ENCODE measurements at places on chromosomes 5 and 9.

DNA sequence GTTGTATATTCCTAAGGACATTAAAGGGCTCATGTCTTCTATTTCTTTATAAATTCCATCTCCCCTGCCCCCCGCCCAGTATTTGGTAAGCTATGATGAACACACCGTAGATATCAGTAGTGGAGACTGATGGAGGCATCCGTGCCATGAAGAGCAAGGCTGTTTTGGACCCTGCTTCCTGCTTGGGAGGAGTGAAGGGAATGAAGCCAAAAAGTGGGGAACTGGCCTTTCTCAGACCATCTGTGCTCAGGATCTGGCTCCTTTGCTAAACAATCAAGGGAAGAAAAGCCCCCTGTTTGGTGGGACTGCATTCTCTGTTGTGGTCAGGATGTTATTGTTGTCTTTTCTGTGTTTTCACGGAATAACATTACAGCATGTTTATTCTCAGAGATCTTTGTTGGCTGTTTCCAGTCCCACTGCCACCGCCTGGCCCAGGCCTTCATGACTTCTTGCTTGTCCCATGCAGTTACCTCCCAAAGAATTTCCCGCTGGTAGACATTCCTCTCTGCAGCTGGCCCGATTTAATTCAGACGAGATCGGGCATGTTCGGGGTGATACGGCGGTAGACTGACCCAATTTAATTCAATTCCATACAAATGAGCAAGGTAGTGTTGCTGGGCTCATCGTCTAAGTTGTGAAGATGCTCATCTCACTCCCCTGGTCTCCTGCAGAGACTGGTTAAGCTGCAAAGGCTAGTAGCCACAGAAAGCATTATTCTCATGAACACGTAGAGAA, 31.4 kb upstream of the ANKH start:
- DNase-seq, result no peak

- no peak for DNase-seq
Observed at GRCh38 chr5:110262749-110263148, 463.7 kb downstream of the TMEM232 start.

- peak; percentile 41 for DNase-seq
Observed at GRCh38 chr9:100595391-100596199, 17.7 kb downstream of the CAVIN4 start.

GRCh38 chr5:76735762-76736545, 20.0 kb downstream of the F2R start:
- DNase-seq, result no peak

GRCh38 chr5:1011226-1011631, 2.6 kb downstream of the NKD2 start:
- peak; percentile 72 for DNase-seq

- DNase-seq, result peak; percentile 81
Observed at GRCh38 chr5:137498736-137499505, at the start of gene SPOCK1. Gene SPOCK1, minus strand, starts transcription at chr5:137499326.

DNA sequence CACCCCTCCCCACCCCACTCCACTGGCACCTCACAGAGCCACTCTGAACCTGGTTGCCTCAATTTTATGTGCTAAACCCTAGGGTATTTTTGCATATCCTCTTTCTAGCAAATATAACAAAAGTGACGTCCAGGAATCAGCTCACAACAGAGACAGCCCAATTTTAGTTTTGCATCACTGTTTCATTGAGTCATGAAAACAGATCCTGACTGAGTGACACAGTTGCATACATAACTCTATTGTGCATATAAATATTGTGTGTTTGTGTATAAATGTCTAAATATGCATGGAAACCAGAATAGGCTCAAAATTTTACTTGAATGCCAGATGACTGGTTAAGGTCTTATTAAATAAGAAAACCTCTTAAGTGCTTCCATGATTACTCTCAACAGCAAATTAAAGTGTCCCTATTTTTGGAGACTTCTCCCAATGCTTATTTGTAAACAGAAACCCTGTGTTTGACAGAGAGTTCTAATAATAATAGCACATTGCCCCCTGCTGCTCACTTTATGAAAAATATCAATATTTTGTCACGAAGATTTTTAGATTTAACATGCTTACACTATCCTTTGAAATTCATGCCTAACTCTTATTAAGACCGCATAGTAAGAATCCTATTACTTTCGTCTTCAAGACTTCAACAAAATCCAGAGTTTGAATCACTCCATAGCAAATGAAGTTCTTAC, 75.5 kb upstream of the PRRC1 start:
- DNase-seq, result no peak

DNA sequence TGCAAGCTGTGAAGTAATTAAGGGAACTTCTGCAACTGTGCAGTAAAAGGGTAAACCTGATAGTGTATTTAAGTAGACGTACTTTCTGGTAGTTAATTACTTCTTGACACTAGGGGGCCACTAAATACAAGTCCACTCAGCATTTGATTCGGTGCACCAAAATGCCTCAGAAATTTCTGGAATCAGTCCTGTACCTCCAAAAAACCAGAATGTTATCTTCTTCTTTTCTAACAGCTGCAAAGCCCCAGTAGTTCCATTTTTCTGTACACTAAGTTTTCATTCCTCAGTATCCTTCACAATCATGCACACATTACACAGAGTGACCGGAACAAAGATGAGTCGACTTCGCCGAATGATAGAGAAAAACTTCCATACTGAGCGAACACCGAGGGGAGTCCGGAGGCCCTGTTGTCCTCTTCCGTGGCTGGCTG, 484 bp downstream of the GFM2 start:
- DNase-seq, result peak; percentile 8

GRCh38 chr9:38117651-38118050, 48.6 kb upstream of the SHB start:
- no peak for DNase-seq

DNA sequence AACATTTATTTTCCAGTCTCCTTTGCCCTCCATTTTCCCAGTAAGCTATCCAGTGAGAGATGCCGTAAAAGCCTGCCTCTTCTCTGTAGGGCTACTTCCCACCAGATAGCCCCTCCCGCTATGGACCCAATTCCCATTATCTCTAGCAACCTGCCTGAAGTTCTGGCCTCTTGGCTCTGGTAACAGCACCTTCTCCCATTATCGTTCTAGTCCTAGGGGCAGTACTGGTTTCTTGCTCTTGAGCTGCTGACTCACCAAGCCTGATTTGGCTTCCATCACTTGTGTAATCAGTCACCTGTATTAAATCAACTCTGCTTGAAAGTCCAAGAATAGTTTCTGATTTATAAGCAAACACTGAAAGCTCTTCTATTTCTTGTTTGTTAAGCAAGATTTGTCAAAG, 42.8 kb upstream of the PARP8 start:
- DNase-seq, result no peak

DNA sequence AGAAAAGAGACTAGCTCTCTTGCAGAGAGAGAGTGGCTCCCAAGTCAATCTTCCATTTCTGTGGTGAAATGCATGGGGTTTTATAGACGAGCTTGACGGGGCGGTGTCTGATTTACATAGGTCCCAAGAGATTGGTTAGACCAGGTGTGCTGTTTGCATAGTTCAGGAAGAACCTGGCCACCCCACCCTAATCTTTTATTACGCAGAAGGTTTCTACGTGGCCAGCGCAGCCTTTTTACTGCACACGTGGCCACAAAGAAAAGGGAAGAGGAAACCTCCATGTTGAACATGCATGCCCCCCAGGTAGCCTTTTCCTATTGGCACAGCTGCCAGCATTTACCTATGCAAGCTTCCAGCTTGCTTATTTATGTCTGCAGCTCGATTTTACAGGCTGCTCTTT, 92.1 kb downstream of the CAVIN4 start:
- no peak for DNase-seq

DNA sequence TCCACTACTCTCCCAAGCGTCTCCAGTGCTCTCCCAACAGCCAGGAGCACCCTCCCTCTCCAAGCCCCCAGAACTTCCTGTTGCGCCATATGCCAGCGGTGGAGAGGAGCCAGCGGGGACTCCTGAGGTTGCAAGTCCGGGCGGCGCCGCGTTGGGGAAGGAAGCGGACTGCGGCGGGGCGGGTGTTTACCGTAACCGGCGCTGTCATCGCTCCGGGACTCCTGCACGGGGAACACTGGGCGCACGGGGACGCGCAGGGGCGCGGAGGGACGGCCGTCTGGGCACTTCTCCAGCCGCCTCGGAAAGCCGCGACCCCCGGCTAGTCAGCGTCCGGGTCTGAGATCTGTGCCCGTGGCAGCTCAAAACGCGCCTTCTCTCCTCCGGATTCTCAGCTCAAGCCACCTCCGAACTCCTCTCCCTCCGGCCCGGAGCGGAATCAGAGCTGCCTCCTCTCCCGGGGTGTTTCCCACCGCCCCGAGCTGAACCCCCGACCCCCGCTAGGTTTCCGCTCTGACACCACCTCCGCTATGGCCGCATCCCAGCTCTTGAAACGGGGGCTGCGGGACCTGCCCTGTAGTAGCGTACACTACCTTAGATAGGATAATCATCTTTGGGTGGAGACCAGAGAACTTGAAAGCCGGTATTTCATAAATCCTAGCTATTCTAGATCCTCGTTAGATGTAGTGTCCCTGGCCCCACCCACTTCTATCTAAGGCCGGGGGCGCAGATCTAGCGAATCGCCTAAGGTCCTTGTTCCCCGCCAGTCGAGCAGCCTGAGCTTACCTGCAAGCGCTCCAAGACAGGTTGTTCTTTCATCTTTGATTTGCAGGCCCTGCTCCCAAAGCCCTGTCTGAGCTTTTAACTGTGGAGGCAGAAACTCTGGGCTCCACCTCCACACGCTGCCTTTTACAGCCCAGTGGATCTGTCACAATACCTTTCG, at the start of gene TRPM6:
Gene TRPM6, minus strand, starts transcription at position 881 of the 940 bp plus-strand sequence. Its CDS starts 65 bp downstream, at position 816.
- DNase-seq, result peak; percentile 57

DNA sequence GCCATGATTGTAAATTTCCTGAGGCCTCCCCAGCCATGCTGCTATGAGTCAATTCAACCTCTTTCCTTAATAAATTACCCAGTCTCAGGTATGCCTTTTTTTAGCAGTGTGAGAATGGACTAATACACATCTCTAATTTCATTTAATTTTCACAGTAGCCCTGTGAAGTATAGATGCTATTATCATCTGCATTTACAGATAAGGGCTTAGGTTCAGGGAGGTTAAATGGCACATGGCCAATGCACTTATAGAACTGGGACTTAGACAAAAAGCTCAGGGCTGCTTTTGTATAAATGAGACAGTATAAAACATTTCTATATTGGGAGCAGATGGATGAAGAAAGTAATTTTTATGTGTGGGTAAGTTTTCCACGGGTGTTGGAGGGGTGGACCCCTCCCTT, 62.9 kb upstream of the PANK3 start:
- no peak for DNase-seq

DNA sequence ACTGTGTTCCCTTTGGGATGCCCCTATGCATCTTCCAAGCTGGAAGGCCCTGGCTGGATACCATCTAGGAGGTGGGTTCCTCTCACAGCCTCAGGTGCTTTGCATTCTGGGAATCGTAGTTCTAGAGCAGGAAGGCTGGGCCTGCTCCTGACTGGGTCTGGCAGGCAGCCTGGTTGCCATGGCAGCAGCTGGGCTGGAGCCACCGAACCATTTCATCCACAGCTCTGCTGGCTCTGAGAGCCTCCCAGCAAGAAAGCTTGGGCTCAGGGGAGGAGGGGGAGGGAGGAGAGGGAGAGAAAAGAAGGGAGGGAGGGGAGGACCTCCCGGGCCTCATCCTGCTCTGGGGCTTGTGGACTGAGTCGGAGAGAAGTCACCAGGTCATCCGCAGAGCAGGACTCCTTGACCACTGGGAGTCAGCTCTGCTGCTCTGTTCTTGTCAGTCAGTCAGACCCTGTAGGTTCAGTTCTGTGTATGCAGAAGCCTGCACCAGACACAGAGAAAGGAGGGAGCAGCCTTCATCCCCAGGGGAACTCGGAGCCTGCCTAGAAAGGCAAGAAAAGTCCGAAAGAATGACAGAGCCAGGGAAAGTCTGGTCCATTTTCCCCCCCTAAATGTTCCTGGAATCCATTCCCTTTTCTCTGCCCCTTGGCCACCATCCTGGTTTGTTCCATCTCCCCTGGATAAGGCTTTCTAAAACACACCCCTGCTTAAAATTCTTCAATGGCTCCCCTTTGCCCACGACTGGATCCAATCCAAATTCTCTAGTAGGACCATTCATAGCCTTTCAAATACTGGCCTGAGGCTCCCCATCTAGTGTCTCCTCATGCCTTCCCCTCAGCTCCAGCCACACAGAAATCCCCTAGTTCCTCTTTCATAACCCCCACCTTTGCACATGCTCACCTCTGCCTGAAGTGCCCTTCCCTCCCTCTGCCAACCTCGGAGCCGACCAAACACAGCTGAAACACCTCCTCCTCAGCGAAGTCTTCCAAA, 65.4 kb upstream of the ARAP3 start:
- no peak for DNase-seq

GRCh38 chr5:101326766-101327165, 423.7 kb upstream of the ST8SIA4 start:
- no peak for DNase-seq

DNA sequence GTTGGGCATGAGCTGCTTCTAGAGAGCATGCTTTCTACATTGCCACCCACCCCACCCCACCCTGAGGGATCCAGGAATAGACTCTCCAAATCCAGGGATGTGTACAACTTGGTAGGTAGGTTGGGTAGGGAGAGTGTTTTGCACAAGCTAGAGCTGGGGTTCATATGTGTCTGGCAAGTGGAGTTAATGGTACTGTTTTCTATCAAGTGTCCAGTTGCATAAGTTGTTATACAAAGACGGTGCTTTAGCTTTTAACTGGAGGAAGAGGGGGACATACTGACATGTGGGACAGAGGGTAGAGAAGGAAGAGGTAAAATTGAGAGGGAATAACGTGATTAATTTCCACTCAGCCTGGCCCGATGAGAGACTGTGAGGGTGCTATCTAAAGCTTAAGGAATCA, 51.0 kb upstream of the TNC start:
- DNase-seq, result no peak

- DNase-seq, result no peak
Observed at GRCh38 chr5:4720831-4721230, 419.3 kb upstream of the ADAMTS16 start.

- no peak for DNase-seq
Observed at GRCh38 chr5:160521392-160521663, 99.7 kb downstream of the PTTG1 start.

GRCh38 chr5:65769539-65769938, 47.5 kb downstream of the NLN start:
- DNase-seq, result no peak

GRCh38 chr5:37799865-37800421, 39.9 kb downstream of the GDNF start:
- no peak for DNase-seq

GRCh38 chr9:87667164-87667738, 58.7 kb upstream of the CTSL start:
- DNase-seq, result no peak

GRCh38 chr9:91386765-91387164, 25.0 kb upstream of the AUH start:
- DNase-seq, result no peak

GRCh38 chr5:37208883-37209797, 40.0 kb downstream of the CPLANE1 start:
- DNase-seq, result peak; percentile 4
